ENCODE measurements at places on chromosomes 1 and 21.

DNA sequence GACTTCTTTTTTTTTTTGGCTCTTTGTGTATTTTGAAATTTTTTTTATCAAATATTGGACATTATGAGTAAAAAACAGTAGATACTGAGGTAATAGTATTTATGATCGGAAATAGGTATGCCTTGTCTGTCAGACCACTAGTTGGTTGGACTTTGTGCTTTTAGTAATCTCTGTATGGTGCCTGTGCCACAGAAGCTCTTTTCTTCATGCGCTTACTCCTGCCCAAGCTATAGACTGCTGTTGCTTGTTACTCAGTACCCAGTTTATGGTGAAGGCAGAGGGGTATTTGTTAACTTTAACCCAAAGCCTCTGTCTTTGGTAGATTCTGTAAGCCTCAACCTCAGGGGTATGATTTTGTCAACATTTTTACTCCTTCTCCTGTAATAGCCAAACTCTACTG, 8.6 kb downstream of the SLC30A7 start:
- no peak for DNase-seq

GRCh38 chr21:28253961-28254360, 738.7 kb downstream of the LTN1 start:
- DNase-seq: no peak

- no peak for DNase-seq
Measured at GRCh38 chr21:33369586-33369985, 33.6 kb upstream of the IFNGR2 start.

- no peak for DNase-seq
Measured at GRCh38 chr1:12669529-12670068, 25.7 kb downstream of the AADACL4 start.

DNA sequence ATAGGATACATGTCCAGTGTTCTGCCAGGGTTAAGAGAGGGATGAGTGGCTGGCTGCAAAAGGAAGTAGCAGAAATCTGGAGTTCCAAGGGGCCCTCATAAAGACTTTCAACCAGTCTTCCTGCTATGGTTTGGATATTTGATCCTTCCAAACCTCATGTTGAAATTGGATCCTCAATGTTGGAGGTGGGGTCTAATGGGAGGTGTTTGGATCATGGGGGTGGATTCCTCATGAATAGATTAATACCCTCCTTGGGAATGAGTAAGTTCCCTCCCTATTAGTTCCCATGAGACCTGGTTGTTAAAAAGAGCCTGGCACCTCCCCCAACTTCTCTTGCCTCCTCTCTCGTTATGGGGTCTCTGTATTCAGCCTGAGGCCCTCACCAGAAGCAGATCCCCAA, 10.1 kb upstream of the GNG12 start:
- no peak for DNase-seq

Measured in stimulated activated CD4-positive, alpha-beta T cell treated with anti-CD3 and anti-CD28 coated beads, Interleukin-12 subunit alpha, Interleukin-12 subunit beta, amount 100 ng/mL, for 24 hours (primary cell).